ENCODE measurements at places on chromosomes 16 and 17.

DNA sequence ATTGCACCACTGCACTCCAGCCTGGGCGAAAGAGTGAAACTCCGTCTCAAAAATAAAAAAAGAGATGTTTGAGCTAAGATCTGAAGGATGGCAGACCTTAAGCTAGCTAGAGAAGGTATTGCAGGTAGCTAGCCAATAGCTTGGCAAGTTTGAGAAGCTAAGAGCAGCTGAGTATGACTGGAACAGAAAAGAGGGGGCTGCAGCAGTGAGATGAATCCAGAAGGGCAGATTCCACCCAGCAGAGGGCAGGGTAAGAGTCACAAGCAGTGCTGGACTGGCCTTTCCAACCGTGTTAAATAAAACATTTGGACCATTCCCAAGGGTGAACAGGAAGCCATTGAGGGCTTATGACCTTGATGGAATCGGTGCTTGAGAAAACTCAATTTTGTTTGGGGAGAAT, 5.7 kb upstream of the PHAF1 start:
- DNase-seq, result no peak

GRCh38 chr16:11099672-11100205, 155.4 kb downstream of the CLEC16A start:
- no peak for DNase-seq

DNA sequence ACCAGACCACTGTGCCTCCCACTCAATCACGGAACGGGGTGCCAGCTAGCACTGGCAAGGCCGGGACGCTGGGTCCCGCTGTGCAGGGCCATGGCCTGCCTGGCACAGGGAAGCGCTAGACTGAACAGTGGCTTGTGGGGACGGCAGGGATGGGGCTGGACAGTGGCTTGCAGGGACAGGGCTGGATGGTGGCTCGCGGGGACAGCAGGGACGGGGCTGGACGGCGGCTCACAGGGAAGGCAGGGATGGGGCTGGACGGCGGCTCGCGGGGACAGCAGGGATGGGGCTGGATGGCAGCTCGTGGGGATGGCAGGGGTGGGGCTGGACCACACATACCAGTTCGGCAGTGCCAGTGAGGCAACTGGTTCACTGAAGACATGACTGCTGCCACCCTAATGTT, 32.6 kb downstream of the LMF1 start:
- no peak for DNase-seq

DNA sequence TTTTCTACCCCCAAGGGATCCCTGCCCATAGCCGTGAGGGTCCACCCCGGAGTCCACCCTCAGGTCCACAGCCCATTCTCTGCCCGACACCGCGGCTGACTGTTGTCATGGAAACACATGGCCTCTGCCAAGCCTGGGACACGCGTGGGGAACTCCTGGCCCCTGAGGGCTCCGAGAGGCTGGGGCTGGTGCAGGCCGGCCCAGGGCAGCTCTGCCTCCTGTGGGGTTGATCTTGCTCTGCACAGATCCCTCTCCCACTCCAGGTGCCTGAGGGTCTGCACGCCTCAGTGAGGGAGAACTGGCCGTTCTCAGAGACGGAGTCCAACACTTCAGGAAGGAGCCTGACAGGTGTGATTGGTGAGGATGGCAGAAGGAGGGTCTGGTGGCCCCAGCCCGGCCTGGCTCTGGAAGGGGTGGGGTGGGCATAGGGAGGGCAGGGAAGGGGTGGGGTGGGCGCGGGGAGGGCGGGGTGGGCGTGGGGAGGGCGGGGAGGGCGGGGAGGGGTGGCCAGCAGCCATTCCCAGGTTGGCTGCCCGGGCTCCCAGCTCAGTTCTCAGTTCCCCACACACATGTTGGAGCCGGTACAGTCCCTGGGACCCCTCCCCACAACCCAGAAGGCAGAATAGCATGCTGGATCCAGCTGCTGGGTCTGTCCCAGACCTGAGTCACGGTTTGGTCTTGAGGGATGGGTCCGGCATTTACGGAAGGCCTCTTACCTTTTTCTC, 6.4 kb downstream of the MRPL28 start:
- DNase-seq, result no peak

DNA sequence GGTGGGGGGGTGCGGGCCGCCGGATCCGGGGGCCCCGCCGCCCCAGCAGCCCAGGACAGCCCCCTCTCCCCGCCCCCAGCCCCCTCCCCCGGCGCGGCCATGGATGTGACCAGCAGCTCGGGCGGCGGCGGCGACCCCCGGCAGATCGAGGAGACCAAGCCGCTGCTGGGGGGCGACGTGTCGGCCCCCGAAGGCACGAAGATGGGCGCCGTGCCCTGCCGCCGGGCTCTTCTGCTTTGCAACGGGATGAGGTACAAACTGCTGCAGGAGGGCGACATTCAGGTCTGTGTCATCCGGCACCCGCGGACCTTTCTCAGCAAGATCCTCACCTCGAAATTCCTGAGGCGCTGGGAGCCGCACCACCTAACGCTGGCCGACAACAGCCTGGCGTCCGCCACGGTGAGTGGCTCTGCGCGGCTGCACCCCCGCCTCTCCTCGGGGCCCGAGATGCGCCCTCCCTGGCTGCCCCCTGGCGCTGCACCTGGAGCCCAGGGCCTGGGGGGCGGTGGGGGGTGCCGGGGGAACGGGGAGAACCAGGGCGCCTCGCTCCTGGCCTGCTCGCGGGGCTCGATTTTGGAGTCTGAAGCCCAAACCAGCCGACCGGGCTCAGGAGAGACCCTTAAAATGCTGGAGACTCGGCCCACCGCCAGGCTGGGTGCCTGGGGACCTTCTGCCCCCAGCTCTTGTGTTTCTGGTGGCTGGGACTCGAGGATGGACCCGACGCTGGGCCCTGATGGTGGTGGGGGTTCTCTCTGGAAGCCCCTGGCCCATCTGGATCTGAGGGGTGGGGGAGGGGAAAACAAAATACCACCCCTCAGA, 744 bp downstream of the CMIP start:
- peak; percentile 26 for DNase-seq
